ENCODE measurements at places on chromosomes 2 and 18. TPM values are rescaled to one million over a fixed set of nuclear protein-coding genes. Genes with fewer than 3 reads are reported as not detected.

Gene CLEC4F
- total RNA-seq, result not detected

Gene ATP5MC3
- total RNA-seq, result 167 TPM

Gene PNPT1
- 22.2 TPM for total RNA-seq

GRCh38 chr2:192155511-192156118 is 39.1 kb downstream of the TMEFF2 start:
- no peaks in the 10 kb centered on the region for H3K4me1 ChIP-seq
- H3K27me3 ChIP-seq, result no peaks in the 10 kb centered on the region
- no peak overlapping the region for H3K4me3 ChIP-seq
- no peaks in the 10 kb centered on the region for H3K36me3 ChIP-seq
- no peak for DNase-seq

GRCh38 chr2:215758691-215759090 is 254.7 kb downstream of the MREG start:
- no peak overlapping the region for H3K27ac ChIP-seq
- H3K4me3 ChIP-seq, result no peak overlapping the region
- peaks cover 3% of the 10 kb centered on the region for H3K4me1 ChIP-seq
- no peaks in the 10 kb centered on the region for H3K36me3 ChIP-seq
- DNase-seq, result peak; percentile 55
- H3K27me3 ChIP-seq, result no peaks in the 10 kb centered on the region

DNA sequence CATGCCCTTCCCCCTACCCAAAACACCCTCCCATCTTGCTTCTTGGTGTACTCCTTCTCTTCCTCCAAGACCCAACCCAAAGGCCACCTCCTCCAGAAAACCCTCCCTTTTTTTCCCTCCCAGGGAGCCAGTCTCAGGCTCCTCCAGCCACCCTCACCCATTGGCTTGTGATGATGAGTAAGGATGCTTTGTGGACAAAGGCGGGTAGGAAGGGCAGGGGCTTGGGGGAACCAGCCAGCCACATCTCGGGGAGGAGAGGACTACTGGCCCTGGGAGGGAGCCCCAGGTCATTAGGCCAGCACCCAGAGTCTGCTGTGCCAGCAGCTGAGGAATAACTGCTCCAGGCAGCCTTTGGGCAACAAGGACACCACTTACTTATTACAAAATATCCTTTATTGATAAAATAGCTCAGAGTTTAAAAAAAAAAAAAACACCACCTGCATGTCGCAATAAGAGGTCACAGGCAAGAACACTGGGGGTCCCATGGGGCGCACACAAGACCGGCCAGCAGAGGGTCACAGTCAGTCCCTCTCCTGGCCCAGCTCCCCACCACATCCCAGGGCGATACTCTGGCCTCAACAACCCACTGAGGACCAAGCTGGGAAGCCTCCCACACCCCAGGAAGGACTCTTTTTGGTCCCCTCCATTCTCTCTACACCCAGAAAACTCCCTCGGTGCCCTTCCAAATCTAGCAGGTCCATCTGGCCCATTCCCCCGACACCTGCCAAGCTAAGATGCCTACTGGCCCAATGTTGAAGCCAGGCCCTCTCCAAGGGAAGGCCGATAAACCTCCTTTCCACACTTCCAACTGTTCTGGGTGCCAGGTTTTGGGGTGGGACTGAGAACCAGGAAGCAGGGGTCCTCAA is 3.6 kb downstream of the ADRA2B start:
- DNase-seq, result no peak
- H3K36me3 ChIP-seq, result no peaks in the 10 kb centered on the region

DNA sequence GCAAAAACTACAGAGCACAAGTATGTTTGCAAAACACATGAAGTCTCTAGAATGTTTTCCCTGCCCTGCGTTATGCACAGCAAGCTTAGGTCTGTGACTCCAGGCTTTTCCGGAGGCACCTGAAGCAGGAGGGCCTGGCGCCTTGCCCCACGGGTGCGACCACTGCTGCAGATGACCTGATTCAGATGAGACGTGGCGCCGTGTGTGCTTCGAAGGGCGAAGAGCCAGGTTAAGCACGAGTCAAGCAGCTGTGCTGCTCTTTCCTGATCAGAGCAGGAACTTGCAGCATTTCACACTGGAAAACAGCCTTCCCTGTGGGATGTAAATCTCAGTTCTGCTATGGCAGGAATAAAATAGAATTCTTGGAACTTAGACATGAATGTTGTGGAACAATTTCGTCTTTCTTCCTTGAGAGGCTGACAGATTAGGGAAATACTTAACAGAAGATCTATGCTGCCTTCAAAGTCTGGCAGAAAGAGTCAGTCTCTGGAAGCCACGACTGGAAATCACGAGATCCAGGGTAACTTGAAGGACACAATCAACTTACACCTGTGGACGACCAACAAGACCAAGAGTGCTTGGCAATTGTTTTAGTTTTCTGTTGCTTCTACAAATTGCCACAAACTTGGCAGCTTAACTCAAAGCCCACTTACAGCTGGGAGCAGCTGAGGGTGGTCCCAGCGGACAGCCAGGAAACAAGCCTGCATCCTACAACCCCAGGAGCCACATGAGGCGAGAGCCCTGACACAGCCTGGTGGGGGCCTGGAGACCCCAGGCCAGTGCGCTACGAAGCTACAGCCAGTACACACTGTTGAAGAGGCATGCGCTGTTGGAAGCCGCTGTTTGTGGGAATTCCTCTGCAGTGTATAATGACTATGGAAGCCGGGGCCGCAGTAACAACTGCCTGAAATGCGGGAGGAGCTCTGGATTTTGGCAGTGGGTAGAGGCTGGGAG is 42.9 kb downstream of the EIPR1 start:
- H3K27ac ChIP-seq, result no peak overlapping the region
- no peaks in the 10 kb centered on the region for H3K27me3 ChIP-seq
- H3K4me3 ChIP-seq, result no peak overlapping the region
- DNase-seq, result no peak
- peaks cover 15% of the 10 kb centered on the region for H3K36me3 ChIP-seq

DNA sequence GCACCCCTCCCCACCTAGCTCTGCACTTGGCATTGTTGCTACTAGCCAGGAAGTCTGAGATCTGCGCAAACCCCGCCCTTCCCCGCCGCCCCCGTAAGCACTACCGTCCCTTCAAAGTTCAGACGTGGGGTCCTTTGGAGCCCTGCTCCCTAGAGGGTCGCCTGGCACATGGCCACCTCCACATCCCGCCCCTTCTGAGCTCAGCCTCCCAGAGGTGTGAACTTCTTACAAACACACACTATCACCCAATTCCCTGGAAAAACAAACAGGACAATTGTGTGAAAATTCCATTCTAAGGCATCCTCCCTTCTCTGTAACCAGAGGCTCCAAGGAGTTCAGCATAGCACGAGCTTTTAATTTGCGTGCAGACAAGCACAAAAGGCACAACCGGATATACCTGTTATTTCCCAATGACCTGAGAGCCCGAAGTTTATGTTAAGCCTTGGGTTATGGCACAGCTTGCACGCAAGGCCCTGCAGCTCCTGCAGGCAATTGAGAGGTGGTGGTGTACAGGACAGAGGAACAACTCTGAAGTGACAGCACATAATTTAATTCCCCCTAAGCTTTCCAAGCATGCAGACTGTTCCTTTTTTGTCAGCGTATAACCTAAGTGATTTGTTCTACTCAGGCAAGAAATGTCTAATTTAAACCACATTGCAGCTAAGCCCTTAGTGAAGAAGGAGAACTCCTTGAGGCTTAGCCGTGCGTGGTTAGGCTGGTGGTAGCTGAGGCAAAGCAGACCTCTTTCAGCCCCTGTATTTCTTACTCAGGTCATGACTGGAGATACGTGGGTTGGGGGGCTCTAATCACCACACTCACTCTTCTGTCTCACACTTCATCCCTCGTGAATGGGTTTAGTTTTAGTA is 20.3 kb upstream of the CYP1B1 start:
- peaks cover 21% of the 10 kb centered on the region for H3K4me1 ChIP-seq
- no peak overlapping the region for H3K4me3 ChIP-seq
- H3K36me3 ChIP-seq, result no peaks in the 10 kb centered on the region
- H3K27ac ChIP-seq, result peak overlapping the region; percentile 70
- H3K27me3 ChIP-seq, result peaks cover 15% of the 10 kb centered on the region

DNA sequence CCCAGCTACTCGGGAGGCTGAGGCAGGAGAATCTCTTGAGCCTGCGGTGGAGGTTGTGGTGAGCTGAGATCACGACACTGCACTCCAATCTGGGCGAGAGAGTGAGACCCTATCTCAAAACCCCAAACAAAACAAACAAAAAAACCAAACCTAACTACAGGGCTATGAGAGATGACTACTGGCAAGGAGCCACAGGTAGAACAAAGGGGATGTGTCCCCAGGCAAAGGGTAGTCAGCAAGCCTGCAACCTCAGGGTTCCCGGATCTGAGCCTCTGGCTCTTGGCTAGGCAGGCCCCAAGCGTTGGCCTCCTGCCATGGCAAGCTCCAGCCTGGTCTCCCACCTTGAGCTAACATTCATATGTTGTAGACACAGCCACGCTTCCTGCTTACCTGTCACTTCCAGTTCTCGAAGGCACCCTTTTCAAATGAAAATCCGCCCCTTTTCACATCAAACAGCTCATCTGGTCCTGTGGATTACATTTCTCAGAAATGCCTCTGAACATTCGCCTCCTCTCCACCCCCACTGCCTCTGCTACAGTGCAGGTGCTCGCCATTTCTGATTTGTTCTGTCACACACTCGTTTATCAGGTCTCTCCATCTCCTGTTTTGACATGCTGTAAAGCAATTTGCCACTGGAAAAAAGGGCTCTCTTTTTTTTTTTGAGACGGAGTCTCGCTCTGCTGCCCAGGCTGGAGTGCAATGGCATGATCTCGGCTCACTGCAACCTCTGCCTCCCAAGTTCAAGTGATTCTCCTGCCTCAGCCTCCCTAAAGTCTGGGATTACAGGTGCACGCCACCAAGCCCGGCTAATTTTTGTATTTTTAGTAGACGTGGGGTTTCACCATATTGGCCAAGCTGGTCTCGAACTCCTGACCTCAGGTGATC is 13.1 kb upstream of the ACTR3 start:
- peaks cover 14% of the 10 kb centered on the region for H3K4me1 ChIP-seq
- H3K27me3 ChIP-seq, result no peaks in the 10 kb centered on the region
- no peak for DNase-seq
- H3K36me3 ChIP-seq, result no peaks in the 10 kb centered on the region
- H3K4me3 ChIP-seq, result no peak overlapping the region

DNA sequence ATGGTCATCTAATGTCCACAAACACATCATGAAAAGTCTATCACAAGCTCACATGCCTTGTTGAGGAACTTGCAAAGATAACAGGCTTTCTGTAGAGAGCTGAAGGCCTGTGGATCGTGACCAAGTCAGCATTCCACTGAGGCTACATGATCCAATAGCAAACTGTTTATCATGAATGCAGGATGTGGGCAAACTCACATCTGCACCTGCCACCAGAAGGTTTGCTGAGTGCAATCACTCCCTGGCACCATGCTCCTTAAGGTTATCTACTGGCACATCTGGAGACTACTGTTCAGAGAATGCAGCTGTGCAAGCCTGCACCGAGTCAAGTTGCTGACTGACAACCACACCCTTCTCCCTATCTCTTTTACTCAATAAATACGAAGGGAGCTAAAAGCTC is 67.3 kb upstream of the ACAA2 start:
- peaks cover 6% of the 10 kb centered on the region for H3K27me3 ChIP-seq
- no peak for DNase-seq
- no peak overlapping the region for H3K27ac ChIP-seq
- H3K4me1 ChIP-seq, result no peaks in the 10 kb centered on the region

GRCh38 chr2:83462881-83463280 is 996.2 kb downstream of the SUCLG1 start:
- no peak for DNase-seq
- H3K4me3 ChIP-seq, result no peak overlapping the region
- no peaks in the 10 kb centered on the region for H3K36me3 ChIP-seq
- H3K27ac ChIP-seq, result no peak overlapping the region
- no peaks in the 10 kb centered on the region for H3K27me3 ChIP-seq
- H3K4me1 ChIP-seq, result no peaks in the 10 kb centered on the region

GRCh38 chr2:165697748-165698443 is 96.2 kb downstream of the GALNT3 start:
- no peaks in the 10 kb centered on the region for H3K4me1 ChIP-seq
- H3K4me3 ChIP-seq, result no peak overlapping the region
- no peaks in the 10 kb centered on the region for H3K27me3 ChIP-seq
- no peaks in the 10 kb centered on the region for H3K36me3 ChIP-seq
- DNase-seq, result no peak

DNA sequence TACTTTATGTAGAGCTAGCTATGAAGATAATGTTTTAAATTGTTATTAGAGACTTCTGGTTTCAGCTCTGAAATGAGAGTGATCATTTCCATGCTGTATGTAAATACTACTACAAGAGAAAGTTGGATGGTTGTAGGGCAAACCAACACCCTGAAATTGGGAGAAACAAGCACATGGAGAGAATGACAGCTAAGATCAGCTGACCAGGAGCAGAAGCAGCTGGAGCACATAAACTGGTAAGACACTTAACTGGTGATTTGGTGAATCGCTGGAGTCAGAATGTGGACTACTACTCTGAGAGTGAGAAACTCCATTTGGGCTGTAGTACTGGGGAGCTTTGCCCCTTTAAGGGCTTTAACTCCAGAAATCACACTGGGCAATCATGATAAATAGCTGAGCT is 226.8 kb downstream of the RND3 start:
- no peaks in the 10 kb centered on the region for H3K36me3 ChIP-seq
- H3K27me3 ChIP-seq, result no peaks in the 10 kb centered on the region
- H3K27ac ChIP-seq, result no peak overlapping the region
- H3K4me1 ChIP-seq, result peaks cover 4% of the 10 kb centered on the region
- H3K4me3 ChIP-seq, result no peak overlapping the region
- DNase-seq, result no peak

DNA sequence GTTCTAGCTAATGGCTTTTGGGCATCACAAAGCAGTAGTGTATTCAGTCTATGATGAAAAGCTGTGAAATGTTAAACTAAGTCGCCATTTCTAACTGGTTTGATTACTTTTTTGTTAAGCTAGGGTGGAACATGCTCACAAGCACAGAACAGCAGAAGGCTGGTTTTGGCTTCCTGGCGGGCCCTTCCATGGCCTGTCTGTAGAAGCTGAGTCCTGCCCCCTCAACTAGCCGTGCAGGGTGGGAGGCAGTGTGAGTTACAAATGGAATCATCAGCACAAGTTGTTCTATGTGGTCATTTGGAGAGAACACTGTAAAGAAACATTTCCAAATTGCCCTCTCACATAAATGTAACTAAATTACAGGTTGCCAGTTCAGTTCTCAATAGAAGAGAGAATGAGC is 290.8 kb downstream of the ALPK2 start:
- no peak for DNase-seq
- H3K36me3 ChIP-seq, result peaks cover 7% of the 10 kb centered on the region
- H3K4me3 ChIP-seq, result no peak overlapping the region
- H3K4me1 ChIP-seq, result peaks cover 14% of the 10 kb centered on the region
- H3K27me3 ChIP-seq, result no peaks in the 10 kb centered on the region

GRCh38 chr2:17607379-17607778 is 66.9 kb downstream of the VSNL1 start:
- H3K4me3 ChIP-seq, result no peak overlapping the region
- H3K27me3 ChIP-seq, result peaks cover 4% of the 10 kb centered on the region
- H3K36me3 ChIP-seq, result no peaks in the 10 kb centered on the region
- DNase-seq, result no peak
- H3K27ac ChIP-seq, result no peak overlapping the region

- H3K27ac ChIP-seq, result no peak overlapping the region
- H3K36me3 ChIP-seq, result no peaks in the 10 kb centered on the region
- no peaks in the 10 kb centered on the region for H3K4me1 ChIP-seq
- no peak for DNase-seq
- H3K4me3 ChIP-seq, result no peak overlapping the region
- H3K27me3 ChIP-seq, result no peaks in the 10 kb centered on the region
These were observed 167.3 kb upstream of the SKOR2 start for GRCh38 chr18:47418746-47419145.

All from IMR-90 (cell line).